Dorsolateral prefrontal cortex (tissue), 122 donors: ENCODE measurements at places on chromosomes 7 and 10.

DNA sequence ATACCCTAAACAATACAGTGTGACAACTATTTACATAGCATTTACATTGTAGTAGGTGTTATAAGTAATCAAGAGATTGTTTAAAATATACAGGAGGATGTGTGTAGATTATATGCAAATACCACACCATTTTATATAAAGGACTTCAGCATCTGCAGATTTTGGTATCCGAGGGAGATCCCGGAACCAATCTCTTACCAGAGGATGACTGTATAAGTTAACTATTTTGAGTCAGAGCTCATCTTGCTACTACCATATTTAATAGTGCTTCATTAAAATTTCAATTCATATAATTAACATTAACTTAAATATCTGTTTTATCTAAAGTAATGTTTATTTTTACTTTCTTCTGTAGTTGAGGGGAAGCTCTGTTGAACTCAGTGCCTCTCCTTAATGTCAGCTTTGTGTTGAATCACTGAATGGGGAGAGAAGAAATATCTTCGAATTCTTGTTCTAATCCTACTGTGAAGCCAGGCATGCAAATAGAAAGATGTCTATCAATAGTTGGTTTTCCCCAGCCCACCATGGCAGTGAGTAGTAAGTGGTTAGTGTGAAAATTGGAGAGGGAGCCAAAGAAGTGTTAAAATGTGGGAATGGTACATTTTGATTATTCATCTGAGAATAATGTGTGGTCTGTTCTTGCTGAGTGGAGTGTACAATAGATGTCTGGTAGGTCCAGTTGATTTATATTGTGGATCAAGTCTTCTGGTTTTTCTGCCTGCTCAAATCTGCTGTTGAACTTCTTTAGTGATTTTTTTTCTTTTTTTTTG lies 90.1 kb upstream of the CYP26C1 start:
- no peak for DNase-seq

- no peak for DNase-seq
These were observed 26.4 kb downstream of the MACC1 start for GRCh38 chr7:20190560-20191390.

DNA sequence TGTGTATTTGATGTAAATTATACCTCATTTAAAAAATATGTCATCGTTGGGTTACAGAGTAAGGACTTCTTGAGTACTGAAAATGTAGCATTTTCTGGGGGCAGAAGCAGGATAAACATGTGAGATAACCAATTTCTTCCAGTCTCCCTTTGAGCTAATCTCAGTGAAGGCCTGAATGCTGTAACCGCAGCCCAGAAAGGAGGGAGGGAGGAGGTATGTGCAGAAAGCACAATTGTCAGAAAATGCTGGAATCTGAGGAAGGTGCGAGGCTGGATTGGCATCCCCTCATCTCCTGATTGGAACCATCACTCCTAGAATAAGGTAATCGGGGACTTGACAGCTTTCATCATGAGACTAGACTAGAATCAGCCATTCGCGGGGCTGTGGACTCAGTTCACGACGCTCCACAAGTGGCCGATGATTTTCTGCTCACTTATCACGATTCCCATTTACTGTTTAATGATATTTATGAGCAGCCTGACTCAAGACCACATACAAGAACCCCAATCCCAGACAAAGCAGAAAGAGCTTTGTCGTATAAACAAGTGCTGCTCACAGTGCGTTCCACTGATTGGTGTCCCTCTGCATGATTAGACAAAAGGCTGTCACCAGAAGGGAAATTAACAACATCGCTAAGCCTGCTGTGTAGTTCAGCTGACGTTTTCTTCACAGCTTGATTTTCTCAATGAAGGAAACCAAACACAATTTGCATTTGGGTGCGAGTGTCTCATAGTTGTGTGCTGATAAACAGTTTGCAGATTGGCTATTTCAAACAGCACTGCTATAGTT lies 93.2 kb downstream of the SVIL start:
- no peak for DNase-seq

- no peak for DNase-seq
These were observed 126.5 kb downstream of the PLPP4 start for GRCh38 chr10:120583424-120584108.

DNA sequence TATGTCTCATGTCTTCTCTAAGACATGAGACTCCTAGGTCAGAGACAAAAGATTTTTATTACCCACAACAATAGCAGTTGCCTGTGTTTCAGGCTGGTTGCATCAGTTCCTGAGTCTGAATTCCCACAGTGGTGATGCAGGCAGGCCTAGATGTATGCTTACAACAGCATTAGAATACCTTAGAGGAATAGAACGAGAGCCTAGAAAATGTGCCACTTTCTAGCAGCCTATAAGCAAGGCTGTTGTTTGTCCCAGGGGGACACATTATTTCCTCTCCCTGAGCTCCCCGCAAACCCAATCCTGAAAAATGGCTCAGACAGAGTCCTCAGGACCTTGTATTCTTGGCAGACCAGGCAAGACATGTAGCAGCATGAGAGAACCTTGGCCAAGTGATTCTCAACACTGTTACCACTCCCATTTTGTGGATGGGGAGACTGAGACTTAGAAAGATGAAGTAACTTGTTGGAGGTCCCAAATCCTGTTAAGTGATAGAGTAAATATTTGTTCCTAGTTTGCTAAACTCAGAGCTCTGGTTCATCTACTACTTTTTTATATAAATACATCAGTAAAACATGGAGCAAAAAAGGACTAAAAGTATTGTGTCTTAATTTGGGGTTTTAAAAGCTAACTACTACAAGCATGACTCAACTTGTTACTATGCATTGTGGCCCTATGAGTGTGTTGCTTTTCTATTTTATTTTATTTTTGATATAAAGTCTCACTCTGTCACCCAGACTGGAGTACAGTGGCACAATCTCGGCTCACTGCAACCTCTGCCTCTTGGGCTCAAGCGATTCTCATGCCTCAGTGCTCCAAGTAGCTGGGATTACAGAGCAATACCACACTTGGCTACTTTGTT lies 14.2 kb downstream of the VTI1A start:
- no peak for DNase-seq

- DNase-seq = no peak
These were observed 25.2 kb downstream of the CDK1 start for GRCh38 chr10:60803433-60803832.

GRCh38 chr7:121244120-121244870 lies 84.5 kb upstream of the WNT16 start:
- DNase-seq = no peak
